ENCODE measurements at places on chromosomes 7 and 10. TPM values are rescaled to one million over a fixed set of nuclear protein-coding genes. Genes with fewer than 3 reads are reported as not detected.

Gene ARMC3
- not detected for total RNA-seq

Gene FANK1
- 2.4 TPM for total RNA-seq

Gene EN2
- 0.09 TPM for total RNA-seq

Gene MUC12
- total RNA-seq = not detected

Gene NRBF2
- 20.1 TPM for total RNA-seq

Gene SPDYE5
- total RNA-seq = not detected

Gene TAC1
- total RNA-seq = not detected

Gene IQUB
- 0.36 TPM for total RNA-seq

Gene MOGAT3
- not detected for total RNA-seq

Gene CPA2
- total RNA-seq = not detected

Gene FAM20C
- 19.8 TPM for total RNA-seq

Gene SLC25A13
- 23.6 TPM for total RNA-seq

Gene ITIH5
- not detected for total RNA-seq

Gene SLK
- 72.8 TPM for total RNA-seq

Gene CALML5
- total RNA-seq = not detected

Gene MGAM2
- total RNA-seq = under 0.01 TPM

Gene CHST3
- total RNA-seq = 10.0 TPM

Gene ANK3
- total RNA-seq = 2.6 TPM

Gene WNT8B
- total RNA-seq = not detected

Gene CPA1
- total RNA-seq = not detected

Gene CYP26A1
- 0.36 TPM for total RNA-seq

Gene PILRA
- total RNA-seq = not detected

Gene STAMBPL1
- 3.2 TPM for total RNA-seq

Gene UFSP1
- 5.3 TPM for total RNA-seq

Gene MACC1
- total RNA-seq = under 0.01 TPM

Gene PTPRZ1
- total RNA-seq = 0.56 TPM

Gene SORCS1
- total RNA-seq = not detected

Gene TSPAN15
- total RNA-seq = 48.3 TPM

Gene MMP21
- total RNA-seq = under 0.01 TPM

Gene TAS2R4
- 0.90 TPM for total RNA-seq

Gene CHN2
- total RNA-seq = under 0.01 TPM

Gene ZPBP
- not detected for total RNA-seq

Measured in endothelial cell of coronary artery (primary cell).